ENCODE measurements at places on chromosomes 3 and 15.

DNA sequence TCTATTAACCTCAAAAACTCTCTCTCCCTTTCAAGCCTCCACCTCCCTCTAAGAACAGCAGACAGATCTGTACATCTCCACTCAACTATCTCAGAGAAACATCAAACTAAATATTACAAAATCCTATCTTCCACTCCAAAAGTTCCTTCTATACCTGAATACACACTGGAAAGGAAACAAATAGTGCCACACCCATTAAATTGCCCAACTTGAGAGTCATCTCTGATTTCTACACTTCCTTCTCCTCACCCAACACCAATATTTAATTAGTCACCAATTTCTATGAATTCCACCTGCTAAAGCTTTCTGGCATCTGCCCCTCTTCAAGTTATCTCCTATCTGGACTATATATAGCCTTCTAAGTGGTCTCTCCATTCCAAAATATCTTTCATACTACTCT lies 65.8 kb downstream of the PEAK1 start:
- no peak overlapping the region for H3K27ac ChIP-seq
- H3K36me3 ChIP-seq, result no peaks in the 10 kb centered on the region
- no peak for DNase-seq
- no peaks in the 10 kb centered on the region for H3K4me1 ChIP-seq

GRCh38 chr3:44076221-44076829 lies 165.4 kb upstream of the TOPAZ1 start:
- H3K27ac ChIP-seq, result no peak overlapping the region
- no peaks in the 10 kb centered on the region for H3K4me1 ChIP-seq
- no peaks in the 10 kb centered on the region for H3K27me3 ChIP-seq
- H3K4me3 ChIP-seq, result no peak overlapping the region
- H3K36me3 ChIP-seq, result no peaks in the 10 kb centered on the region

DNA sequence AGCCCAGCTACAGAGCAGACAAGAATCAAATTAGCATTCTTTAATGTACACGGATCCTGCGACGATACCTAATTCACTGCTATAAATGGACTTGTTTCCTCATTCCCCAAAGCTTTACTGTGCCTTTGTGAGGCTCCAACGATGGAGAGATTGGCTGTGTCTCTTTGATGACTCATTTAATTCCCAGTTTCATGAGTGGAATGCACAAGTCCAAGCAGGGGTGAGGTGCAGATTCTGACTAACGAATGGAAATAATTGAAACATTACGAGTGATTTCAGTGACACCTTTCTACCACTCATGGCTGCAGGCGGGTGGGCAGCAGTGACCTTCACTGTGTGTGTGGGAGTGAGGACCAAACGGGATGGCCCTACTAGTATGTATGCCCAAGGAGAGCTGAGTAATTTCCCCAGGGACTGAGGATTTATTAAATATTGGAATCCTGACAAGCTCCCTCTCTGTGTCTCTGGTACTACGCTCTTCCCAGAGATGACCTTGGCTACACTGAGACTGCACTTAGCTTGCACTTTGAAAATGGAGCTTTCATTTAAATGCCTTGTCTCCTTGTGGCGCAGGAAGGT lies 156.7 kb downstream of the CACNA2D3 start:
- H3K36me3 ChIP-seq, result no peaks in the 10 kb centered on the region
- H3K27ac ChIP-seq, result no peak overlapping the region
- H3K4me1 ChIP-seq, result no peaks in the 10 kb centered on the region
- no peaks in the 10 kb centered on the region for H3K27me3 ChIP-seq
- DNase-seq, result no peak

DNA sequence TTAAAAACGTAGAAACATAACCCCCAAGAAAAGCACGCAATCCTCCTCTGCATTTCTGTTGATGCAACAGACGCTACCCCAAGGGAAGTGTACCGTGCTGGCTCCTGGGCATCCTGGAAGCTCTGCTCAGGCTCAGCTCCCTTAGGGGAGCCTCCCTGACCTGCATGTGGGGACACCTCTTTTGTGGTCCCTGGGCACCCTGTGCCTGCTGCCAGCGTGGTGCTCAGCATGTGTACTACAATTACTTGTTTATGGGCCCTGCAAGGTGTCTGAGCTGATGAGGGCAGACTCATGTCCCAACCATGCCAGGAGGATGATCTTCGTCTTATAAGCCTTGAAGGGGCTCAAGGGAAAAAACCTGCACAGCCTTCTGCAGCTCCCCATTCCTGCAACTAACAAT lies 18.3 kb downstream of the EHD4 start:
- DNase-seq, result no peak
- H3K27ac ChIP-seq, result no peak overlapping the region
- H3K4me3 ChIP-seq, result no peak overlapping the region
- peaks cover 25% of the 10 kb centered on the region for H3K36me3 ChIP-seq

DNA sequence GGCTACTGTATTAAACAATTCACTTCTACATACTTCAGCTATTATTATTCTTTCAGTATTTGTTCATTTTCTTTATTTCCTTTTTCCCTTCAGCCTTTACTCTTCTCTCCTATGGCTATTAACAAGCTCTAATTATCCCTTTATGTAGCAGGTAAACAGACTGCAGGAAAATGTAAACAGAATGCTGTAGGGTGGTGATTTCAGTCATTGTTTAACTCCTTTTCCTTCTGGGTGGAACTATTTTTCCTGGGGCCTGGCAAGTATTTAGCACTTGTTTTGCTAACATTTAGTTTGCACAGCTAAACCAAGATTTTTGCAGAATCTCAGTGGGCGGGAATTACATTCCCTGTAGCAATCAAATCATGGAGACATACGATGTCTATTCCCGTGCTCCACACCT lies 14.4 kb downstream of the RARB start:
- H3K36me3 ChIP-seq, result no peaks in the 10 kb centered on the region
- H3K4me3 ChIP-seq, result no peak overlapping the region
- H3K4me1 ChIP-seq, result no peaks in the 10 kb centered on the region
- H3K27ac ChIP-seq, result no peak overlapping the region

- no peaks in the 10 kb centered on the region for H3K36me3 ChIP-seq
- DNase-seq, result no peak
- no peak overlapping the region for H3K27ac ChIP-seq
- no peaks in the 10 kb centered on the region for H3K4me1 ChIP-seq
Observed at GRCh38 chr3:106957029-106957428, 420.2 kb upstream of the CCDC54 start.

DNA sequence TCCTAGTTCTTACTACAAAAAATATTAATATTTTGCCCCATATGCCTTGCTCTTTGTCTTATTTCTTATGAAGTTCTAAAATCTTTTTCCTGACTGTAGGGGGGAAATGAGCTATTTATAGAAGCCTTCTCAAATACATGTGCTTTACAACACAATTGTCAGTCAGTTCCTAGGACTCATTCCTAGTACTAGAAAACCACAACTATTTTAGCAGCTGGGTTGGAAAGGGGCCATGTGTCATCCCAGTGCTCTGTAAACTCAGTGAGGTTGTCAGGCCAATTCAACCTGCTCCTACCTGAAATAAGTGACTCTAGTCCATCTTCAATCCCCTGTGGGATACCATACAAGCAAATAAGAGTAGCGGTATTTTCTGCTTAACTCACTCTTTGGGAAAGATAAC lies 153.8 kb downstream of the ULK4 start:
- H3K27me3 ChIP-seq, result no peaks in the 10 kb centered on the region
- no peaks in the 10 kb centered on the region for H3K4me1 ChIP-seq
- DNase-seq, result no peak
- no peak overlapping the region for H3K4me3 ChIP-seq
- H3K36me3 ChIP-seq, result no peaks in the 10 kb centered on the region
- no peak overlapping the region for H3K27ac ChIP-seq

- no peak overlapping the region for H3K27ac ChIP-seq
- H3K4me1 ChIP-seq, result peaks cover 44% of the 10 kb centered on the region
- H3K36me3 ChIP-seq, result no peaks in the 10 kb centered on the region
Observed at GRCh38 chr3:169665264-169666075, 2.0 kb upstream of the MECOM start.

- peaks cover 9% of the 10 kb centered on the region for H3K36me3 ChIP-seq
- H3K27me3 ChIP-seq, result no peaks in the 10 kb centered on the region
- H3K27ac ChIP-seq, result no peak overlapping the region
- DNase-seq, result no peak
- H3K4me3 ChIP-seq, result no peak overlapping the region
Observed at GRCh38 chr3:122576174-122576940, 1.1 kb upstream of the PARP15 start.

- peak within 1 kb of the TSS; percentile 51 for H3K4me3 ChIP-seq
- H3K27ac ChIP-seq, result no peak within 1 kb of the TSS
- peaks cover 10% of the 10 kb centered on the region for H3K4me1 ChIP-seq
- no peaks in the 10 kb centered on the region for H3K36me3 ChIP-seq
- no peak for DNase-seq
- H3K27me3 ChIP-seq, result peaks cover 26% of the 10 kb centered on the region
Observed at GRCh38 chr3:53846134-53846850, at the start of the genes CHDH and IL17RB. CHDH (minus strand) TSS chr3:53846419; CDS start chr3:53824008, 22,411 bp downstream. IL17RB (plus strand) TSS chr3:53846568; CDS start chr3:53846589, 21 bp downstream.

- H3K4me1 ChIP-seq, result no peaks in the 10 kb centered on the region
- H3K4me3 ChIP-seq, result no peak overlapping the region
- no peaks in the 10 kb centered on the region for H3K36me3 ChIP-seq
- H3K27me3 ChIP-seq, result no peaks in the 10 kb centered on the region
- DNase-seq, result no peak
Observed at GRCh38 chr3:197376735-197377555, 78.5 kb upstream of the DLG1 start.

- DNase-seq, result no peak
- no peaks in the 10 kb centered on the region for H3K36me3 ChIP-seq
- no peak overlapping the region for H3K4me3 ChIP-seq
Observed at GRCh38 chr3:13215940-13216546, 142.8 kb upstream of the IQSEC1 start.

GRCh38 chr15:86329311-86330013 lies 249.8 kb downstream of the AGBL1 start:
- H3K4me3 ChIP-seq, result no peak overlapping the region
- no peaks in the 10 kb centered on the region for H3K27me3 ChIP-seq
- H3K36me3 ChIP-seq, result no peaks in the 10 kb centered on the region
- H3K4me1 ChIP-seq, result no peaks in the 10 kb centered on the region
- H3K27ac ChIP-seq, result no peak overlapping the region

DNA sequence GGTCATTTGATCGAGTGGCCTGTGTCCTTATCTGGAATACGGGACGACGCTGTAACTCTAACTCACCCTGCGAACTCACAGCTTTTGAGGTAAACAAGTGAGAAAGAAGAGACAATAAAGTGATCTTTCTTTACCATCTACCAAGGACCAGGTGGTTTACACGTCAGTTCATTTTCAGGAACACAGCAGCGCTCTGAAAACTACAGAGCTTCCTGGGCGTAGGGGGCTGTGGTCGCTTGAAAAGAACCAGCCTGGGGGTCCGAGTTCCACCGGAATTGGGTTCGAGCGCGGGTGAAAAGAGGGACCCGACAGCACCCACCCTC lies 357 bp downstream of the KIAA1143 start:
- H3K27ac ChIP-seq, result peak overlapping the region; percentile 72
- H3K36me3 ChIP-seq, result peaks cover 5% of the 10 kb centered on the region
- H3K27me3 ChIP-seq, result no peaks in the 10 kb centered on the region

- no peaks in the 10 kb centered on the region for H3K36me3 ChIP-seq
- H3K4me3 ChIP-seq, result no peak overlapping the region
- no peaks in the 10 kb centered on the region for H3K27me3 ChIP-seq
Observed at GRCh38 chr15:68417897-68418296, 14.1 kb downstream of the ITGA11 start.

- no peak overlapping the region for H3K4me3 ChIP-seq
- no peaks in the 10 kb centered on the region for H3K27me3 ChIP-seq
- DNase-seq, result no peak
- no peak overlapping the region for H3K27ac ChIP-seq
Observed at GRCh38 chr15:62558640-62559380, 393.7 kb upstream of the C2CD4B start.

DNA sequence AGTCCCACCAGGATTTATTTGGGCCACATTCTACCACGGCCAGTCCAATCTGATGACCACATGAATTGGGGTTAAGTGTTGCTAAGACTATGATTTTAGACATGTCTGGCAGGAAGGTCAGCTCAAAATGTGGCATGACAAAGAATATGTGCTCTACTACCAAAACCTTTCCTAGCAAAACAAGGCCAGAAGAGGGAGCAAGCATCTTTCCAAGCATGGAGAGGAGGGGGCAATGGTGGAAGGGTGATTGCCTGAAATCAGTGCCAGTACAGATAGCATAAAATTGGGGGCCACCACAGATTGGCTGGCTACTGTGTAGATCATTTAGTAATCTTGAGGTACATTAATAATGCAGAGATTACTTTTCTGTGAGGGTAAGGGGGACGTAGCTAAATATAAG lies 43.2 kb downstream of the TMEM39A start:
- no peak for DNase-seq
- peaks cover 3% of the 10 kb centered on the region for H3K36me3 ChIP-seq

DNA sequence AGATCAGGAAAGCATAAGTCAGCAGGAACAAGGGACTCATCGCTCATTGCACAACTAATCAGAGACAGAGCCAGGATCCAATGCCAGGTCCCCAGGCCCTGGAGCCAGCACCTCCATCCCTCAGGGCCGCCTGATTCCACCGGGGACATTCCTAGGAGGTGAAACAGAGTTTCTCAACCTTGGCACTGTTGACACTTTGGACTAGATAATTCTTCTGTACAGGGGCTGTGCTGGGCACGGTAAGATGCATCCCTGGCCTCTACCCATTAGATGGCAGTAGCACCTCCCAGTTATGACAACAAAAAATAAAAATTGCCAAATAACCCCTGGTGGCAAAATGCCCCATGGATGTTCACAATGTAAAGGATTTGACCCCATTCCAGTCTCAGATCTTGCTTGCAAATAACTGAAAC lies 127.7 kb downstream of the MTHFS start:
- no peak overlapping the region for H3K4me3 ChIP-seq
- no peak overlapping the region for H3K27ac ChIP-seq
- H3K36me3 ChIP-seq, result no peaks in the 10 kb centered on the region
- no peak for DNase-seq
- H3K27me3 ChIP-seq, result no peaks in the 10 kb centered on the region

- H3K36me3 ChIP-seq, result no peaks in the 10 kb centered on the region
- H3K4me1 ChIP-seq, result no peaks in the 10 kb centered on the region
- H3K27ac ChIP-seq, result no peak overlapping the region
- no peak overlapping the region for H3K4me3 ChIP-seq
Observed at GRCh38 chr3:15159501-15160136, 46.4 kb upstream of the CAPN7 start.

DNA sequence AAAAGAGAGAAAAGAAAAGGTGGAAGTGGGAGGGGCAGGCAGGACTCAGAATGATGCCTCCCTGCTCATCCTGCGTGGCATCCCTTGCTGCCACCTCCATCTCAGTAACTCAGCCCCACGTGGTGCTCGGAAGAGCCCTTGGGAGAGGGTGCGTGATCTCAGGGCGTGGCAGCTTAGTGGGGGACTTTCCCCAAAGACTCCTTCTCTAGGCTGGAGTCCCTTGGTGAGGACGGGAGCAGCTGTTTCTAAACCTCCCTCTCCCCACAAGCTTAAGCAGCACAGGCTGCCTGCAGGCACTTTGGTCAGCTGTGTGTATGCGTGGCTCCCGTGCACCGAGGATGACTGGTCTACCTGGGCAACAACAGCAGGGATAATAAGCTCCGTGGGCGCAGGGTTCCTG lies 7.4 kb upstream of the ANPEP start:
- no peak overlapping the region for H3K4me3 ChIP-seq
- no peaks in the 10 kb centered on the region for H3K36me3 ChIP-seq
- H3K27ac ChIP-seq, result no peak overlapping the region
